ENCODE measurements at places on chromosomes 7 and 10.

DNA sequence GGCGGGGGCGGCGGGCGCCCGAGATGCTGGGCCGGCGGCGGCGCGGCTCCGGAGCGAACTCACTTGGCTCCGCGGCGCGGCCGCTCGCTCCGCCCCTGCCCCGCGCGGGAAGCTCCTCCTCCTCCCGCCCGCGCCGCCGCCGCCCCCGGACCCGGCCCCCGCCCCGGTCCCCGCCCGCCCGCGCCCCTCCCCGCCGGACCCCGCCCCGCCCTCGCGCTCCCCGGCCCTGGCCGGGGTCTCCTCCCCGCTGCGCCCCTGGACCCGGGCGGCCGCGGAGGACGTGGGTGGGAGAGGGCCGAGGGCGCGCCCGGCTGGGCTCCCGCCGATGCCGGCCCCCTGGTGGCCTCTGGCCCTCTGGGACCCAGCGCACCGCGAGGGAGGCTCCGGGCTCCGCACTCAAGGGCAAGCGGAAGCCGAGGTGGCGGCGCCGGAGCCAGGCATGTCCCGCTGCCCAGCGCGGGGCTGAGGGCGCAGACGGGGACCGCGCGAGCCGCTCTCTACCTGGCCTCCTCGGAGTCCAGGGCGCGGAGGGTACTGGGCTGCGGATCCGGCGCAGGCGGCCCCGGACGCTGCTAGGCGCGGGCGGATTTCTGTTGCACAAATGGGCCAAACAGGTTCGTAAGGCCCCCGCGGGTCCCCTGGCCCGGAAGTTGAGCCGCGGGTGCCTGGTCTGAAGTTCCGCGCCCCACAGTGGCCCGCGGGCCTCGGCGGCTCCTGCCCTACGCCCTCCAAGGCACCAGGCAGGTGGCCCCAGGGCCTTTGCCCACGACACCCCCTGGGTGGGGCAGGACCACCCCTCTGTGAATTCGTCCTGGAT, at the start of gene TCERG1L:
Gene TCERG1L, minus strand, starts transcription at position 61 of the 817 bp plus-strand sequence. CDS start 86 bp downstream, outside the sequence.
- no peak for DNase-seq

DNA sequence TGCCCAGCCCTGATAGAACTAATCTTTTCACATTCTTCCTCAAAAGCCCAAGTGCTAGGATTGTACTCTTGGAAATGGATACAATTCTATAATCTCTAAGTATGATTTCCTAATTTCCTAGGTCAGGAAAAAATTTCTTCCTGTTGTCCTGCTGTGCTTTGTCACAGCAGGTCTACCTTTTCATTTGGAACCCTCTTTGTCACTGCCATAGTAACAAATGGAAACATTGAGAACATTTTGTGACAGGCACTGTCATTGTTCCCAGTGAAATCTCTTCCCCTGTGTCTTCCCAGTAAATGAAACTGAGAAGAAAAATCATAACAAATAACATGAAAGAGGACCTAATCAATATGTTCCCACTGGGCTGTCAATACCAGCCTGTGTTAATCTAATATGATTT, 150.9 kb upstream of the KAT6B start:
- no peak for DNase-seq

DNA sequence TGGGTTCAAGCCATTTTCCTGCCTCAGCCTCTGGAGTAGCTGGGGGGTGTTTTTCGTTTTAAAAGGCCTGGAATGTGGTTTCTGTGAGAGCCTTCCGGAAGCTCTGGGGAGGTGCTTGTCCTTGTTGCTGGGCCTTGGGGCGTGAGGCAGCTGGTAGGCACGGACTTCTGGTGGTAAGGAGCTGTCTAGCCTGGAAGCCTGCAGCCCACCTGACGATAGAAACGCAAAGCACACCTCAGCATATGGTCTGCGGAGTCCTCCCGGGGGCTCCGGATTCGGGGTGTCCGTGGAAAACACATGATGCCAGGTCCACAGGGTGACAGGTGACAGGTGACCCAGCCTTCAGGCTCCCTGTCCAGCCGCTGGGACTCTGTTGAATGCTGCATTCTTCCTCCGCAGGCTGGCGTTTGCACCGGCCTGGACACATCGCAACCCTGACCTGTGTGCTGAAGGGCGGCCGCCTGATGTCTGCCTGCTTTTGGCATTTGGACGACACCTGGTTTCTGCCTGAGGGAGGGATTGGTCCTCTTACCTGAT, 37.3 kb downstream of the INPP5A start:
- DNase-seq = no peak

DNA sequence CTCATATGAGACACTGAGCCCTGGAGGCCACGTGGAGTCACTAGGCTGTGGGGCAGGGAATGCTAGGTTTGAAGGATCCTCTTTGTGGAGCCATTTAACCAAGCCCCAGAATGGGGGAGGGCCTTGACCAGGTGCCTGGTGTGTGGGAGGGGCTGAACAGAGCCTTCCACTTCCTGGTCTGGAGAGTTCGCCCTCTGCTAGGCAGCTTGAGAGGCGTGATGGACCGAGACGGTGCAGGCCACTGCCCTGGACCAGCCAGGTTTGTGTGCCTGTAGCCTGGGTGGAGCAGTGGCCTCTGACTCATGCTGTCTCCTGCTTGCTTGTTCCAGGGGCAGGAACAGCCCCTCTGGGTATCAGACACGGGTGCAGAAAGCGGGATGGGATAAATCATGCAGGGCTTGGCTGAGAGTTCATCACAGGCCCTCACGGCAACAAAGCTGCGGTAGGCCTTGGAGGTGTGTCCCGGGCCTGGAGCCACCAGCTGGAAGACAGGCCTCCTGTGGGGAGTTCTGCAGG, 27.4 kb downstream of the ADAMTS14 start:
- DNase-seq = no peak

DNA sequence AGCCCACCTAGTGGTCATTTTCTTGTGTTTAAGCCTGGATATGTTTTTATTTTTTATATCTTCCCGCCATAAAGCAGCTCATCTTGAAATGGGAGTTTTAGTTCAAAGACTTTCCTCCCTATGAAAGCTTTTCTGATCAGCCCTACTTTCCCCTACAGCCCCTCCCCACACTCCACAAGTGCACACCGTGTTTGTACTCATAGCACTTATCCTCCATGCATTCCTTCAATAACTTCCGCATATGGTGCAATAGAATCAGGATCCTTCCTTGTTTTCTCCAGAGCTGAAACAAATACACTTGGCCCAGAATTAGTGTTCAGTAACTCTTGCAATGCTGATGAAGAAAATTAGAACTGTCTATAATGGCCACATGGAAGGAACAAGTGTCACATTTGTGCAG, 235.9 kb downstream of the KCNMA1 start:
- no peak for DNase-seq

DNA sequence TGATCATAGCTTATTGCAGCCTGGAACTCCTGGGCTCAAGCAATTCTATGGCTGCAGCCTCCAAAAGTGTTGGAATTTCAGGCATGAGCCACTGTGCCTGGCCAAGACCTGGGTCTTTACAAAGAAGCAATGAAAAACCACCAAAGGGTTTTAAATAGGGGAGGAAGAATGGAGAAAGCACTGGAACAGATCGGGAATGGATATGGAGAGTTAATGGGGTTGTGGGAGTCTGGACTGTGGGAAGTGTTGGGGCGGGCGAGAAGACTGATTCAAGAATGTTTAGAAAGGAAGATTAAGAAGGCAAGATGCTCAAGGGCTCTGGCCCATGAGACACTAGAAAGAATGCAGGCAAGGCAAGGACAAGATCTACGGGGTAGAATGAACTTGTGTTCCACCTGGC, 98.5 kb downstream of the CARD11 start:
- no peak for DNase-seq

DNA sequence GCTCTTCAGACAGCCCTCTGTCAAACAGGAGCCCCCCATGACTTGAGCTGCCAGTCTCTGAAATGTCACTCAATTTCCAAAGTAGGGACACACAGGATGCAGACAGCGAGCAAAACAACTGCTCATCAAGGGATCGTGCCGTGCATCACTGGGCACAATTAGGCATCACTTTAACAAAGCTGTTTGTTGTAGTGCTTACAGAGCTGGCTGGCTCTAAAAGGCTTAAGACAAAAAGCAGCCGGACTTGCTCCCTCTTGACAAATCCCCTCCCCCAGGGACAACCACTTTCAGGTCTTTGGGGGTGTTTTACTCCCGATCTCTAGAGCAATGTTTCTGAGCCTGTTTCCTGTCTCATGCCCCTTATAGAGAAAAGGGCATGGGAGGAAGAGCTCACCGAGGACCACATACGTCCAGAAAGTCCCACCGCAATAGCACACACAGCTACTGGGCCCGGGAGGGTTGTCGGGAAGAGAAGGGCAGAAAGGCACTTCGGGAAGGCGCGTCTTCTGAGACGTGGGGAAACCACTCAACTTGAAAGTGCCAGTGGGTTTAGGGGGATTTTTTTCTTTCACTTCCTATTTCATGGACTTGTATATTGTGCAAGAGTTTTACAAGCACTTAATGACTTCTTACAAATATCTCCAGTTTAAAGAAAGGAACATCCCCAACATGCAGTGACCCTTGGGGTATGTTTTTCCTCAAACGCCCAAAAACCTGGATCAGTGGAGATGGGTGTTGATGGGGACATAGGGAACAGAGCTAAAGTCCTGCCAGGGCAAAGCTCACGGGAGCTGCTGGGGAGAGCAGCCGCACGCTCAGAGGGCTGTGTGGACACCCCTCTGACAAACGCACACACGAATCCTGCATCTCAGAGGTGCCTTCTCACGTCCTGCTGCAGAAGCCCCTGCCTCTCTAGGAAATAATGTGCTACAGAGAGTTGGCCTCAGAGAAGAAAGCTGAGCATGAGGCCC, 27.1 kb downstream of the LRRC20 start:
- DNase-seq = no peak

DNA sequence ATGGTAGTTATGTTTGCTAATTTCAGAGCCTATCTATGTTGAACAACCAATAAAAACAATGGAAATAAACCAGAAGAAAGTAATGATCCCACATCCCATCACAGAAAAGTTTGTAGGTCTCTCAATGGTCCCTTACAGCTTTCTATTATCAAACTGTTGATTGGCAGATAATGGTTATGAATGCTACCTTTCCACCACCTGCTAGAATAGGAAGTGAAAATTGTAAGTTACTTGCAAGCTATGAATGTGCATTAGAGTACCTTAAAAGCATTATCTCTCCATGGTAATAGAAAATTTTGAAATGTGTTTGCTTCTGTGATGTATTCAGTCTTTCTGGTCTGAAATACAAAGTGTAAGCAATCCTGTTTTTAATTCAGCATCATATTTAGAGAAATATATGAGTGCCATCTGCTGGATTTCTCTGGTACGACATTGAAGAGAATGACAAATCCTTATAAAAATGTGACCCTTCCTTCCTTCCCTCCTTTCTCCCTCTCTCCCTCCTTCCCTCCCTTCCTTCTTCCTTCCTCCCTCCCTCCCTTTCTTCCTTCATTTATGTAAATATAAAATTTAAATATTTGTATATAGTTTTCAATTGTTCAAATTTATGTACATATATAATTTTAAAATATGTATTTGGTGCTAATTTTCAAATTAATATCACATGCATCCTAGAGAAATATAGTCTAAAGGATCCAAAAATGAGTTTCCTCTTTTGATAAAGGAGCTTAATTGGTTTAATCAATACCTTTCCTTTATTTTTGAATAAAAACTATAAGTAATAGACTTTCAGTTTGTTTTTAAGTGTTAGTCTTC, 41.4 kb upstream of the PNLIPRP3 start:
- no peak for DNase-seq

GRCh38 chr7:142097571-142097970, 13.9 kb upstream of the MGAM2 start:
- DNase-seq = no peak

DNA sequence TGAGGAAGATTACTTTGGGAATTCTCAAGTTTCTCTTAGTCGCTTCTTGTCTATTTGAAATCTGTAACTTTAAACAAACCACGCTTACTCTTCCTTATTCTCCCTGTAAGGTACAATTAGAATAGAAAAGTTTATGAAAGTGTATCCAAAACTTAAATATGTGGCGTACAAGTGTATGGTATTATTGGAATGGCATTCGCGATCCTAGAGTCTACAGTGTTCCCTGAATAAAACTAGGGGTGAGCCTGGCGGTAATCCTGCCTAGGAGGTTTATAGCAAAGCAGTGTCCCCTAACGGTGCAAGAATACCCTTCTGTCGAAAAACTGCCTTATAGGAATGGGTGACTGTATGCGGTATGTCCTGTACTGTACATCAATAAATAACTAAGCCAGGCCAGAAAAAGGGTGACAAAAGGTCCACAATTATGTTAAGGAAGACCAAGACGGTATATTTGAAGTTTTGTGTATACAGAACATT, 1.2 kb downstream of the TASOR2 start:
- no peak for DNase-seq

DNA sequence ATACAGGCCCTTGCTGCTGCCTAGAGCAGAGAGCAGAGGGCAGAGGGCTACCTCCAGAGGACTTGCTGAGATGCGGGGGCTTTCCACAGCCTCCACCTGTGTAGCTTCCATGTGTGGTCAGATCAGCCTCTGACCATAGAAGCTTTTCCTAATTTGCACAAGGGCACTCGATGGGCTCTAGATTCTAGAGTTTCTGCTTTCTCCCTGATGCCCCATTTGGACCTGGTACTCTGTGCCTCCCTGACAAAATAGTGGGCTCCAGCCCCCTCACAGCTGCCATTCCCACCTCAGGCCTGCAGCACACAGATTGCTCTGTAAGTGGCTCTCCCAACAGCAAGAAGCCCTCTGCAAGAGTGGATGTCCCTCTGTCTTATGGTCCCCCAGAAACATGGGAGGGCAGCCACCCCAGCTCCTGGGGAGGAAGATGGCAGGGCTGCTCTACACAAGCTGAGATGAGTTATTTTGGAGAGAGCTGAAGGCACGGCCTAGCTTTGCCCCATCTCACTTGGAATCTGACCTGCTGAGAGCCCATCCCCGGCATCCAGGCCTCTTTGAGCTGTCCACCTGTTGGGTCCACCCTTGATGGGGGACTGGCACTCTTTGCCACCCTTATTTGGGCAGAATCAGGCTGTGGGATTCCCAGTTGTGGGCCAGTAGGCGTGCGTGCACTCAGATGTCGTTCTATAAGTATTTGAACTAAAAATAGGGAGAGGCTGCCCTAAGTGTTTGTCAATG, 16.7 kb downstream of the TMEM273 start:
- no peak for DNase-seq

DNA sequence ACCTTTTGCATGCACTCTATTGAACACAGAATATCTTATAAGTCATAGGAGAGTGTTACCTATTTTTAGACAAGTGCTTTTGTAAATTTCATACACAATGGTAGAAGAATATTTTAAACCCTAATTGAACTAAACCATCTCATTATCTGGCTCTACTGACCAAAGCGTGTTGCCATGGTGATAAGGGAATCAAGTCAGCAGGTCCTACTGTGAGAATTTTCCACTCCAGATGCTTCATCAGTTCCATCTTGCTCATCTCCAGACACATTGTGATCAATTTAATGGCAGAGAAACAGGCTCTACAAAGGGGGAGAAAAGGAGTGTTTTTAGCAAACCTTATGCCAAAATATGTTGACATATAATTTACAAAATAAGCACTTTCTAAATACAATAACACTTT, 621.9 kb upstream of the GHITM start:
- no peak for DNase-seq
